GM10248 (cell line): ENCODE measurements at places on chromosomes 1 and 21.
A peak's percentile ranks its signal among the peaks of the same experiment; 100 is the strongest.

- no peak for DNase-seq
Observed at GRCh38 chr1:63135174-63135512, 187.2 kb upstream of the FOXD3 start.

DNA sequence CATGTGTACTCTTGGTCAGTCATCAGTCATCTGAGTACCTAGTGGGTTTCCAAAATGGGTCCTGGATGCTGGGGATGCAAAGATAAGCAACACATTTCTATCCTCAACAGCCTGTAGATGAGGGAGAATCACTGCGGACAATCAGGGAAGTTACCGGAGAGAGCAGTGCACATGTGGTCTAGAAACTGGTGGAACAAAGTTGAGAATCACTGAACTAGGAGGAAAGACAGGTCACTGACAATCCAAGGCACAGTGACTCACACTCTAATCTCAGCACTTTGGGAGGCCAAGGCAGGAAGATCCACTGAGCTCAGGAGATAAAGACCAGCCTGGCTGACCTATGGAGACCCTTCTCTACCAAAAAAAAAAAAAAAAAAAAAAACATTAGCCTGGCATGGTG, 31.4 kb upstream of the LGALS8 start:
- no peak for DNase-seq

DNA sequence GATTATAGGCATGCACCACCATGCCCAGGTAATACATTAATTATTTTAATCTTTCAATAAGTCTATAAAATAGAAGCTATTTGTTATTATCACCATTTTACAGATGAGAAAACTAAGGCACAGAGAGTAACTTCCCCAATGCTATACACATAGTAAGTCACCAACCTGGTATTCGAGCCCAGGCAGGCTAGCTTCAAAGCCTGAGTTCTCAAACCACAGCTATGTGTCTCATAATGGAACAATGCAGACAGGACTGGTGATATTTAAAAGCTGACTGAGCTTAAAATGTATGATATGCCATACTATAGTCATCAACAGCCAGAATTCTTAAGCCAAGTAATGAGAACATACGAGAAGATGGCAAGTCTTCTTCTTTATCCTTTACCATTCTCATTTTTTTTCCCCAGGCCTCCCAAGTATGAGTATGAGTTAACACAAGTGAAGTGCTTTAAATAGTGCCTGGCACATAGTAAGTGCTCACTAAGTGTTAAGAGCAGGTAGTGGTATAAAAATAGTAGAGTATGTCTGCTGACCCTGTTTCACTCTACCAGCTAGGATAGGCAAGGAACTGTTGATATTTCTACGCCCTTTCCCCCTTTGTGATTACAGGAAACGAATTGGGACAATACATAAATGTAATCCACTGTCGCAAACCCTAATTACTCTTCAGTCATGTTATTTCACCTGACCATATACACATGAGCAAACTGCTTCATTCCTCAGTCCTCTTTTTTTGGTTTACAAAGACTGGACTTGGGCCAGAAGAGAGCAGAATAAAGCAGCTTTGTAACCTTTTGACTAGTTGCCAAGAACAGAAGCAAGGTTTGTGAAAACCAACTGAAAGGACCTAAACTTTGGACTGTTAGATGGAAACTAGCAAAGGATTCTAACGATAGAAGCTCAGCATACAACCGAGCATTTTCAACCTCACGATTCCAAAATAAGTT, 9.5 kb downstream of the EYA3 start:
- no peak for DNase-seq

DNA sequence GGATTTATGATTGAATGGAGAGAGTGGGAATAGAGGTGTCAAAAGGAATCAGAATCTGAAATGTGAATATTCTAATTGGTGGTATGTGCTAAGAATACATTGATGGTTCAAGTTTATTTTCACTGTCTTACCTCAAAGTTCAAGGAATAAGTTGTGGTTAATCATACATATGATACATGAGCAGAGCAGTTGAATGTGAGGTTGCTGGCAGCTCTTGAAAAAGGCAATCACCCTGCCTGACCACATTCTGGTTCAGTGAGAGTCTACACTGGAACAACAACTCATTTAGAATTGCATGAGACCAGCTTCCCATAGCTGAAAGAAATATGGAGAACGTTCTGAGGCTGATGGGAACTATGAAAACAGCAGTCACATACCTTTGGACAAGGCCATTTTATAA, 68.3 kb upstream of the ARHGAP29 start:
- no peak for DNase-seq

- no peak for DNase-seq
Observed at GRCh38 chr1:231206856-231207255, 34.2 kb upstream of the GNPAT start.

GRCh38 chr1:192905049-192905448, 96.2 kb downstream of the RGS2 start:
- DNase-seq = no peak

GRCh38 chr1:29563092-29563491, 326.8 kb downstream of the PTPRU start:
- DNase-seq = no peak

- no peak for DNase-seq
Observed at GRCh38 chr1:28456078-28456477, 49.8 kb upstream of the RCC1 start.

GRCh38 chr1:117596023-117596720, 9.7 kb upstream of the TENT5C start:
- DNase-seq = no peak

DNA sequence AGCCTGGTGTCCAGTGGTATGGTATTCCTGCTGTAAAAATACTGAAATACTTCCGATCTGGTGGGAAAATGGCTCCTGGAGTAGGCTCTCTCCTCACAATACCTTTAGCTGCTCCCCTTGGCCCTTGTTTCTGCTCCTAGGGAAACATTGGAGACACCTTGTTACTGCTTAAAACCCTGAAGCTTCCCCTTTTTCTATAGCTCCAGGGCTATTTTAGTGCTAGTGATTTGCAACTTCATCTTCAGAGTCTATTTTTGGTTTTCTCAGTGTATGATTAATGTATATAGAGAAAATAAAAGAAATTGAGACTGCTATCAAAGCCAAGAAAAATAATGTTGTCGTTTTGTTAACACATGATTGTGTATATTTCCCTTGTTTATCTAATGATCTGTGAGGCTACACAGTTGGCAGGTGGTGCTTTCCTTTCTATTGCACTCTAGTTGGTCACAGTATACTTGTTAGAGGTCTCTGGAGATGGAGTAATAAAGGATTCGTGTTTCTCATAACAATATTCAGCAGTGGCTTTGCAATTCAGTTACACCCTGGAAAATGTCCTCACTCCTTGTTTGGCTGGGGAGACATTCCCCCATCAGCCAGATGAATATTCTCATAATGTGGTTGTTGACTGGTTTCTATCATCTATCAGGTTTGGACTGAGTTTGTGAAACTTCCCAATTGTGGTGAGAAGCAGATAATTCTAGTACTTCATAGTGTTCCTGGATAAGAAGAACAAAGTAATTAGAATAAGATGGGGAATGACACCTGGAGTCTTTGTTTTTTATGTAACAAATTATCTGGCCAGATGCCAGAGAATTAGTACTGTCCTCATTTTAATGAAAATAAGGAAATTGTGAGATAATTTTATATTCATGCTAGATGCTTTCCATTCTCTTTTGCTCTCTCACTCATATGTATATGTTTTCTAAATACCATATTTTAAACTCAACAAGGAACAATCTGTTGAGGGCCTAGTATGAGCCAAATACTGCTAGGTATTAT, 44.8 kb upstream of the CACYBP start:
- no peak for DNase-seq

DNA sequence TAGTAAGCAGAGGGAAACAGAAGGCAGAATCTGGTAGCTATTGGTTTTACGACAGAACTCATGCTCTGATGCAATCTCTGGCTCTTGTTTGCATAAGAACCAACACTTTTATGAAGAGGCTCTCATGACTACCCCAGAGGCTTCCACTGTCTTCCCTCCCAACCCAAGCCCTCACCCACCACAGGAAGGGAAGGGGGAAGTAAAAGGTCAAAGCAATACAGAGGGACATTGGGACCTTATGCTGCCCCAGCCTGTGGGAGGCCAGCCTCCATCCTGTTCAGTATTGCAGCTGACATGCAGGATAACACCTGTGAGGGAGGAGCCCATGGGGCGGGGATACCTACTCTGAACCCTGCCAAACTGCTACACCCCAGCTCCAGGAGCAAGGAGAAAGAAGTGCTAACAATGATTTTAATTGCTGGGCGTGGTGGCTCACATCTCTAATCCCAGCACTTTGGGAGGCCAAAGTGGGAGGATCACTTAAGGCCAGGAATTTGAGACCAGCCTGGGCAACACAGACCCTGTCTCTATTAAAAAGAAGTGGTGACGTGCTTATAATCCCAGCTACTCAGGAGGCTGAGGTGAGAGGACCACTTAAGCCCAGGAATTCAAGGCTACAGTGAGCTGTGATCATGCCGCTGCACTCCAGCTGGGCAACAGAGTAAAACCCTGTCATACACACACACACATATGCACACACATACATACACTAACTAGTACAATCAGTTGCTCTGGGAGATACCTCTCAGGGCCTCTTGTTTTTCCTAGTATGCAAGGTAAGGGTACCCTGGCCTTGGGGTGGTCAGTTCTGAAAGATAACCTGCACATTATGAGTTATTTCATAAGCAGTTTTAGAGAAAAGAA, 9.5 kb downstream of the MR1 start:
- peak; percentile 26 for DNase-seq
